Epithelial cell of prostate (primary cell): ENCODE measurements at places on chromosomes 3 and 15.

GRCh38 chr15:34994925-34995324 lies 6.8 kb upstream of the ZNF770 start:
- DNase-seq, result no peak

DNA sequence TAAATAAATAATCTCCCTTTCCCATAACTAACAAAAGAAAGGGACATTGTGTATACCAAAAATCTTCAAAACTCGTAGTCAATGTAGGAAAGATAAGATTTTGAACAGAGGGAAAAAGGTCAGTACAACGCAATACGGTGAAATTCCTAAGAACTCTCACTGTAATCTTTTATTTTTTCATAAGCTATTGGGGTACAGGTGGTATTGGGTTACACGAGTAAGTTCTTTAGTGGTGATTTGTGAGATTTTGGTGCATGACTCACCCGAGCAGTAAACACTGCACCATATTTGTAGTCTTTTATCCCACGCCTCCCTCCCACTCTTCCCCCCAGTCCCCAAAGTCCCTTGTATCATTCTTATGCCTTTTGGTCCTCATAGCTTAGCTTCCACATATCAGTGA lies 718.0 kb downstream of the TBL1XR1 start:
- DNase-seq, result no peak

- DNase-seq, result peak; percentile 26
Observed at GRCh38 chr3:188060840-188061544, 93.0 kb upstream of the LPP start.

- no peak for DNase-seq
Observed at GRCh38 chr3:78277220-78277619, 1237.3 kb downstream of the ROBO2 start.

- no peak for DNase-seq
Observed at GRCh38 chr3:176378789-176379188, 818.5 kb downstream of the TBL1XR1 start.

GRCh38 chr15:52337198-52337853 lies 41.7 kb upstream of the MYO5C start:
- no peak for DNase-seq

- no peak for DNase-seq
Observed at GRCh38 chr3:48591436-48591835, 3.7 kb downstream of the COL7A1 start.

DNA sequence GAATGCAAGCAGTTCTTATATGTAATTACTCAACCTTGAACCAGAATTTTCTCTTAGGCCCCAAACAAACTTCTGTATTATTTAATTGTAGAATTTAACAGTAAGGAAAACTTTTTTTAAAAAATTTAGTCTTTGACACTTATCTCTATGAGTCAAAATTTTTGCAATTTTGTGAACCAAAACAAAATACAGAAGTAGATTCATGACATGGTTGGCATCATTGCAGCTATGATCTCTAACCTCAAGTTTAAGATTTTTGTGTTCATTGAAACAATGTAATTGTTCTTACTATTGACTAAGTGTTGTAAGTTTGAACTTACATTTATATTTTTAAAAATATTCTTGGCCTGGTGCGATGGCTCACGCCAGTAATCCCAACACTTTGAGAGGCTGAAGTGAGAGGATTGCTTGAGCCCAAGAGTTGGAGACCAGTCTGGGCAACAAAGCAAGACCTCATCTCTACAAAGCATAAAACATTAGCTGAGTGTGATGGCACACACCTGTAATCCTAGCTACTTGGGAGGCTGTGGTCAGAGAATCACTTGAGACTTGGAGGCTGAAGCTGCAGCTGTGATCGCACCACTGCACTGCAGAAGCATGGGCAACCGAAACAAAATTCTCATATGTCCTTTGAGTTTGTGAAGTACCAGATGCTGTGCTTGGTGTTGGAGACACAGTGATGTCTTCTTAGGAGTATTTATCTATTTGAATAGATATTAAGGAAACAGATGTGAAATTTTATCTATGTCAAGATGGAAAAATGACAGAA lies 39.7 kb downstream of the STT3B start:
- no peak for DNase-seq

- DNase-seq, result no peak
Observed at GRCh38 chr3:12316729-12317351, 28.0 kb downstream of the PPARG start.

GRCh38 chr3:32383136-32383711 lies 8.4 kb upstream of the CMTM7 start:
- DNase-seq, result no peak

DNA sequence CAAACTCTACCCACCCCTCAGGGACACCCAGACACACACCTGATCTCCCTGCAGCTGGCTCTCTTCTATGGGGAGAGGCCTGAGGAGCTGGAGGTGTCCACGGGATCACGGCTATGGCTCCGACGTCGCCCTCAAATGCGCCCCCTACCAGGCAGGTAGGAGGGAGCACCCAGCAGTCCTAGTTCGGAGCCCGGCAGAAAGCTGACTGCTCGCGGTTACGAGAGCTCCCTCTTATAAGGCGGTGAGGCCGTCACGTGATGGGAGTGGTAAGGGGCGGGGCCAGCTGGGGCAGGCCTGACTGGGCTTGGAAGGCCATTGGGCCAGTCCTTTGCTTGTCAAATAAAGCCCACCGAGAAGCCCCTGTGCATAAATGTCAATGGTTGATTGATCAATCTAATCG lies at the start of gene PRR20G:
PRR20G (minus strand) TSS at position 207 of the 400 bp plus-strand sequence. CDS start 681 bp downstream, outside the sequence.
- no peak for DNase-seq

- DNase-seq, result no peak
Observed at GRCh38 chr3:156217674-156218352, 97.4 kb downstream of the KCNAB1 start.

GRCh38 chr3:144265542-144266100 lies 294.0 kb downstream of the DIPK2A start:
- no peak for DNase-seq

GRCh38 chr3:175287361-175287963 lies 428.3 kb downstream of the NAALADL2 start:
- no peak for DNase-seq

DNA sequence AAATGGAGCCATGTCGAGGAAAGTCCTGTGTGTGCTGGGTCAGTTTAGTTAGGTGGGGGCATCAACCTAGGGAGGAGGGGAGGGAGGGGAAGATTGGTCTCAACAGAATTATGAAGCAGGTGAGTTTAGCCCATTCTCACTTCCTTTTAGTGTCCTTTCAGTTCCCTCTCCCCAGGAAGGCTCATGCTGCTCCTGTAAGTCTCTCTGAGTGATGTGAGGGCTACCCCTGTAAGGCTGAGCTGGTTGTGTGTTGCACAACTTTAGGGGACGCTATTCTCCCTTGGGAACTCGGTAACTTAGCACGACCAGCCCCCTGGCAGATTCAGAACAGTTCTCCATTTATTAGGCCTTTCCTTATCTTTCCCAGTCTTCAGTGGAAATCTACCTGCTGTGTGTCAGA lies 21.2 kb downstream of the IL5RA start:
- DNase-seq, result no peak

GRCh38 chr15:22961762-22962161 lies 18.4 kb downstream of the CYFIP1 start:
- no peak for DNase-seq

- DNase-seq, result no peak
Observed at GRCh38 chr15:77607894-77608261, 24.8 kb downstream of the LINGO1 start.
